ENCODE measurements at places on chromosomes 11 and 22.

DNA sequence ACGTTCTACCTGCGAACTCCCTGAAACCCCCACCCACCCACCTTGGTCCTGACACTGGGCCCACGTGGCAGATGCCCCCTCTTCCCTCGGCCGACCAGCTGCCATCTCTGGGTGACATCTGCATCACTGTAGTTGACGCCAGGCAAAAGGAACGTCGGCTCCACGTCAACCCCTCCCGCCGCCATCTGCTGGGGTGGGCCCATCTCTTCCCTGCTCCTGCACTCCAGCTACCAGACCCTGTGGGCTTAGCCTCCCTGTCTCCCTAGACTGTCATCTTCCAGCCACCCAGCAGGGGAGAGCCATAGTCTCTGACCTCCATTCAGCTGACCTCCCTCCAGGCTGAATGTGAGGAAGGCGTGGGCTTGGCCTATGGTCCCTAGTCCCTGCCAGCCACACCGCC lies 21.4 kb downstream of the CHID1 start:
- no peak for DNase-seq

GRCh38 chr22:35275580-35275979 lies 18.3 kb downstream of the HMGXB4 start:
- DNase-seq, result no peak

- no peak for DNase-seq
These were observed 2.7 kb upstream of the OR2D2 start for GRCh38 chr11:6895010-6895409.

GRCh38 chr11:106391771-106392420 lies 314.4 kb downstream of the AASDHPPT start:
- no peak for DNase-seq

GRCh38 chr11:113540416-113541330 lies 65.5 kb upstream of the DRD2 start:
- DNase-seq, result no peak

DNA sequence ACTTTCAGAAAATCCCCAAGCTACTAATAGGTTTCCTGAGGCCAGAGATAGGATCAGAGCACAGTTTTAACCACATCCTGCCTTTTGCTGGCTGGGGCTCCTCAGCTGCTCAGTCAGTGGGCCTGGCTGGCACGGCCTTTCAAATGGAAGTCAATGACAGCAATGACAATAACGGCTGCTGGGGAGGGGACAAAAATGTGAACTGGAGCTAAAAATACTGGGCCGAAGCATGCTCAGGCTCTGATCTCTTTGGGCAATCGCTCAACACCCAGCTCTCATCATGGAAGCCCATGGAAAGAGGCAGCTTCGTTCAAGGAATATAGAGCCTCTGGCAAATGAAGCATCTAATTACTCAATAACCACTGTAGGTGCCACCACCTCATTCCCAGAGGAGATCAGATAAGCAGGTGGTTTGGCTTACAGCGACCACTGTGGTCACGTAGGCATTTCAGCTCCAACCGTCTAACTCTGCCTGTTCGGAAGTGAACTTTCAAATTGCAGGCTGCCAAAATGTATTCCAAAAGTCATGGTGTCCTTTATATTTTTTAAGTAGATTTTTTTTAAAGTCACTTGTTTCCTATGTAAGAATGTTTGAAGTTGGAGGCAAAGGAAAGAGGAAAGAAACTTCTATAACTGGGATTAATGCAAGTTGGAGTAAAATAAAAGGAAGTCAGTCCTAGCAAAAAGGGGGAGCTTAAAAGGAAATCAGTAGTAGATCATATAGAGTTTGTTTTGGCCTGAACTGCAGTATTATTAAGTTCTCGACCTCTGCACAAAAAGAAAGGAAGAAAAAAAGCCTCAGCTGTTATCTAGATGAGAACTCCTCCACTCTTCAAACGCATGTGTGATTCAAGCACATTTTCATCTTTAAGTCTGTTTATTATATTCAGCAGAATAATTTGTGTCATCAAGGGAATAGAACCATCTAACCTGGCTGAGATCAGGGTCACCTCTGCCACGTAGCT lies 14.1 kb downstream of the WT1 start:
- no peak for DNase-seq

- DNase-seq, result no peak
These were observed 62.6 kb upstream of the WT1 start for GRCh38 chr11:32497951-32498350.

DNA sequence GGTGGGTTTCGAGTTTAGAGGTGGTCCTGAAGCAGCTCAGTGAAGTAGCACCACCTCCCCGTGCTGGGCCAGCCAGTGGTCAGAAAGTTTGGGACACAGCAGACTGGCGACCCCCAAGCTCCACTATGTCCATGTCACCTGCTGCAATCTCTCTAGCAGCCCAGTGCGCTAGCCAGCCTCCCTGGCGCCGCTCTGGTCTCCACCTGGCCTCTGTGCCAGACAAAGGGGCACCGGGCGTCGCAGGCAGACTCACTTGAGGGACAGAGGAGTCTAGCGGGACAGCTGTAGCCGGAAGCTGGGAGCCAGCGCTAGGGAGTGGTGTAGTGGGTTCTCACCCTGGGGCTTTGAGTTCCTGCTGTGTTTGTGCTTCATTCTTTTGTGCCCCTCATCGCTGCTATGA lies 25.5 kb downstream of the MYBPC3 start:
- DNase-seq, result no peak

DNA sequence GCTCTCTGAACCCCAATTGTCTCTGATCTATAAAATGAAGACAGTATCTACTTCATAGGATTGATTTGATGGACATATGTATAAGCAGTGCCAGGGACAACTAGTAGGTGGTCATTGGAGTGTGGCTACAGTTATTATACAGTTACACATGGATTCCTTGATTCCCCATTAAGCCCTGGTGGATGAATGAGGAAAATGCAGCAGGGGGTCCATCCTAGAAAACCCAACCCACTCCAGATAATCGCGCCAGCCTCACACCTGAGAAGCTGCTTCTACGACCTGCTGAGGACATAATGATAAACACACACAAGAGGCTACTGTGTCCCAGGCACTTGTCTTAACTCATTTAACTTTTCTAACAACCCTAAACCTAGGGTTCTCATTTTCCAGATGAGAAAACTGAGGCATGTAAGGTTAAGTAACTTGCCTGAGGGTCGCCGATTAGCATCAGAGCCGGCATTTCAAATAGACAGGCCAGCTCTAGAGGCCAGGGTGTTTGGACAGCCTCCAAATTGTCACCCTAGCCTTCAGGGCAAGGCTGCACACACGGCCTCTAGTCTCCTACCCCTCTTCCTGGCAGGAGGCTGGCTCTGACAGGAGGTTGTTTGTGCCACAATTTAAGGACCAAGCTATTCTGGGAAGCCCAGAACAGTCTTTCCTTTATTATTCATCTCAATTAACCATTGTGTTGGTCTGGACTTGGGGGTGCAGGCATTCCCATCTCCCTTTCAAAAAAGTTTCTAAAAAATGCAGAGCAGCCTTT lies 3.8 kb upstream of the C11orf91 start:
- no peak for DNase-seq

GRCh38 chr11:125224391-125225021 lies 60.0 kb downstream of the PKNOX2 start:
- no peak for DNase-seq
